ENCODE measurements at places on chromosomes 2 and 18. TPM values are rescaled to one million over a fixed set of nuclear protein-coding genes. Genes with fewer than 3 reads are reported as not detected.

DNA sequence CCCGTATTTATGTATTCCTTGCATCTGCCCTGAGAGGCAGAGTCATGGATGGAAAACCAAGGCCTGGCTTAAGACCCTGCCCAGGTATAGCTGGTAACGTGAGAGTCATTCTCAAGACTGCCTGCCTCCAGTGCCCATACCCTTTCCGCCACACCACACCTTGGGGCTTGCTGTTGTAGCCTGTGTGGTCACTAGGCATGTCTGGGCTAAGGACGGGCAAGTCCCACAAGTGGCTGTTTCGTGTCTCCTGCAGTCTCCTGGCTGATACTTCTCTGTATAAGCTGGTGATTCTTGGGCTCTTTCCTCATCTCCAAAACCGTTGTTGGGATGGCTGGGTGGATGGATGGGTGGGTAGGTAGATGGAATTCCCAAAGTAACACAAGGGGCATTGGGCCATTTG lies 269.8 kb downstream of the KLHL29 start:
- H3K27me3 ChIP-seq = no peaks in the 10 kb centered on the region
- DNase-seq = no peak
- H3K4me3 ChIP-seq = no peak overlapping the region

DNA sequence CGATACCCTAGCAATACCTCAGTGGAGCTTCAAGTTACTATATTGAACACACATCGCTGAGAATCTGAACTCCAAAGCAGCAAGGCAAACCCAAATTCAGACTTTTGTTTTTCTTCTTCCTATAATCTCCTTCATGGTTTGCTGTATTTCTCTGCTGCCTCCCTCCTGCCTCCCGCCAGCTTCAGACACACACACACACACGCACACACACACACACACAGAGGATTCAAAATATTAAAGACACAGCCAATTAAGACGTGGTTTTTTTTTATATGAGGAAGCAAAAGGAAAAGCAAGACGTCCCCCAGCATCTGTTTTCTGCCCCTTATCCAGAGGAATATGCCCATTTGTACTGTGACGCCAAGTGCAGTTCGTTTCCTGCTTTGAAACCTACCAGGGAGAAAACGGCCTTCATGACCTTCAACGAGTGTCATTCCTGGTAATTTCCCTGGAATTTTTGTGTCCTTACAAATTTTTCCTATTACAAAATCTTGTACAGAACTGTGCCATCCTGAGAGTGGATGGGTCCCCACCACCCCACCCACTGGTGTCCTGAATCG lies 547.9 kb upstream of the ID2 start:
- H3K4me1 ChIP-seq = no peaks in the 10 kb centered on the region
- no peaks in the 10 kb centered on the region for H3K36me3 ChIP-seq
- H3K27ac ChIP-seq = no peak overlapping the region
- H3K27me3 ChIP-seq = no peaks in the 10 kb centered on the region

GRCh38 chr18:75264926-75265597 lies 54.5 kb downstream of the TSHZ1 start:
- H3K4me1 ChIP-seq = peaks cover 3% of the 10 kb centered on the region
- H3K27me3 ChIP-seq = no peaks in the 10 kb centered on the region
- no peak for DNase-seq
- H3K4me3 ChIP-seq = no peak overlapping the region

DNA sequence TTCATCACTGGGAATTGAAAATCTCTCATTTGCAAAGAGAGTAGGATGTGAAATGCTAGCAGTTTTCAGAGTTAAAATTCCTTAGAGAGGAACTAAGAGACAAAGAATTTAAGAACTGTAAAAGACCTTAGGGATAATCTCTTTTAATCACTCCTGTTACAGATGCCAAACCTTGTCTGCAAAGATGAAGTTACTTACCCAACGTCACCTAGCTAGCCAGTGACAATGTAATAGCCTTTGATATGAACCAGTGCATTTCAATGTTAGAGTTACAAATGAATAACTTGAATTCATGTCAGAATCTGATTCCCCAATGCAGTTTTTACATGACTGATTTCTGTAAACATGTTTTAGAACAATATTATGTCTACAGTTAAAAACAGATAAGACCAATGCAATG lies 190.1 kb downstream of the LRP1B start:
- H3K27me3 ChIP-seq = no peaks in the 10 kb centered on the region
- H3K4me1 ChIP-seq = no peaks in the 10 kb centered on the region
- no peak for DNase-seq
- no peak overlapping the region for H3K27ac ChIP-seq
- H3K36me3 ChIP-seq = 0 out of 2 replicates have a peak, but pooled peaks cover 3% of the 10 kb centered on the region

GRCh38 chr2:112150851-112151250 lies 12.7 kb downstream of the FBLN7 start:
- H3K4me3 ChIP-seq = no peak overlapping the region
- no peaks in the 10 kb centered on the region for H3K27me3 ChIP-seq
- no peaks in the 10 kb centered on the region for H3K4me1 ChIP-seq
- no peaks in the 10 kb centered on the region for H3K36me3 ChIP-seq

- no peaks in the 10 kb centered on the region for H3K27me3 ChIP-seq
- no peak overlapping the region for H3K4me3 ChIP-seq
- no peak overlapping the region for H3K27ac ChIP-seq
These were observed 396.2 kb downstream of the ARHGAP15 start for GRCh38 chr2:143525402-143525860.

- no peak overlapping the region for H3K27ac ChIP-seq
- H3K4me1 ChIP-seq = peaks cover 10% of the 10 kb centered on the region
- H3K4me3 ChIP-seq = no peak overlapping the region
These were observed 301.6 kb downstream of the STK39 start for GRCh38 chr2:167945660-167946368.

GPR45 gene
- 0.23 TPM for total RNA-seq

GRCh38 chr2:78245394-78246135 lies 723.4 kb upstream of the LRRTM4 start:
- no peak for DNase-seq
- H3K4me1 ChIP-seq = no peaks in the 10 kb centered on the region
- peaks cover 3% of the 10 kb centered on the region for H3K36me3 ChIP-seq
- H3K27ac ChIP-seq = no peak overlapping the region
- H3K4me3 ChIP-seq = no peak overlapping the region

DNAJC5G gene
- total RNA-seq = 0.39 TPM

IL36RN gene
- total RNA-seq = not detected

Measured in GM23338 (cell line).